ENCODE measurements at places on chromosomes 2 and 18.

- no peak for DNase-seq
Measured at GRCh38 chr2:60550178-60550983, 3.1 kb downstream of the BCL11A start.

DNA sequence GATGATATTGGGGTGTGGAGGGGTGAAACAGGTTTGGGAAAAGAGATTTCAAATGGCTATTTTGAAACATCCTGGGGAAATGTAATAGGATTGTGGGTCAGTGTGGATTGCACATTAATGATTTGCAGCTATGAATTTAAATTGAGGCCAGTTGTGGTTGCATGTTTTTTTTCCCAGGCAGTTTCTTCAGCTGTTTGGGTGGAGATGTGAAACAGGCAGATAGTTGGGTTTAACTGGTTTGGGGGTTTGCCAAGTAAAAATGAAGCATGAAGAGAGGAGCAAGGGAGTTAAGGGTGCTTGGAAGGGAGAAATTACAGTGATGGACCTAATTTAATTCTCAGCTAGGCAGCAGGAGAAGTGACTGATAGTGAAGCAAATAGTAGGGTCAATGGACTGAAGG, 16.8 kb downstream of the GPD2 start:
- no peak for DNase-seq

DNA sequence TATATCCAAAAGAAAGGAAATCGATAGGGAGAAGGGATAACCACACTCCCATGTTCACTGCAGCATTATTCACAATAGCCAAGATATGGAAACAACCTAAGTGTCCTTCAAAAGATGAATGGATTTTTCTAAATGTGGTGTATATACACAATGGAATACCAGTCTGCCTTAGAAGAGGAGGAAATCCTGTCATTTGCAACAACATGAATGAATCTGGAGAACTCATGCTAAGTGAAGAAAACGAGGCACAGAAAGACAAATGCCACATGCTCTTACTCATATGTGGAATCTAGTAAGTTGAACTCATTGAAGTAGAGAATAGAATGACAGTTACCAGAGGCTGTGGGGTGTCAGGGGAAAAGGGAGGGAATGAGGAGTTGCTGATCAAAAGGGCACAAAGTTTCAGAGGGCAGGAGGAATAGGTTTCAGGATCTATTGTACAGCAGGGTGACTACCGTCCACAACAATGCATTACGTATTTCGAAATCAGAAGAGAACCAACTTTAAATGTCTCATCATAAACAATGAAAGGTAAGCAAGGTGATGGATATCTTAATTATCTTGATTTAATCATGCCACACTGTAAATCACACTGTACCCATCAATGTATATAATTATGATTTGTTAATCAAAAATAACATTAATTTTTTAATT, 46.1 kb downstream of the SIGLEC15 start:
- DNase-seq = no peak

GRCh38 chr18:47949202-47949601, 18.7 kb upstream of the SMAD2 start:
- no peak for DNase-seq

- DNase-seq = no peak
Measured at GRCh38 chr2:138757384-138757783, 22.8 kb downstream of the NXPH2 start.

- DNase-seq = no peak
Measured at GRCh38 chr18:78727877-78728783, 251.5 kb upstream of the SALL3 start.

DNA sequence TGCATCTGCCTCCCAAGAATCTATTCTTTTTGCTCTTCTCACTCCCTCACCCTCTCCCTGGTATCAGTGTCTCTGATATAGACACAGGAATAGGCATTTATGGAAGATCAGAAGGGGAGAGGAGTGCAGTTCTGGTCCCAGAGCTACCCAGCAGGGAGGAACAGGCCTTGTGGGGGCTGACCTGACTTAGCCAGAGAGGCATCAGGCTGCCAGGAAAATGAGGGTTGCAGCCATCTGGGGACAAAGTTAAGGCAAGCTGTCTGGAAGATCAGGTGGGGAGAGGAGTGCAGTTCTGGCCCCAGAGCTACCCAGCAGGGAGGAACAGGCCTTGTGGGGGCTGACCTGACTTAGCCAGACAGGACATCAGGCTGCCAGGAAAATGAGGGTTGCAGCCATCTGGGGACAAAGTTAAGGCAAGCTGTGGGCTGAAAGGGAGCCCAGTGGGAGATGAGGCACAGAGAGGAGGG, 69.9 kb upstream of the HK2 start:
- no peak for DNase-seq

- no peak for DNase-seq
Measured at GRCh38 chr2:135931776-135932443, 53.5 kb downstream of the DARS1 start.

DNA sequence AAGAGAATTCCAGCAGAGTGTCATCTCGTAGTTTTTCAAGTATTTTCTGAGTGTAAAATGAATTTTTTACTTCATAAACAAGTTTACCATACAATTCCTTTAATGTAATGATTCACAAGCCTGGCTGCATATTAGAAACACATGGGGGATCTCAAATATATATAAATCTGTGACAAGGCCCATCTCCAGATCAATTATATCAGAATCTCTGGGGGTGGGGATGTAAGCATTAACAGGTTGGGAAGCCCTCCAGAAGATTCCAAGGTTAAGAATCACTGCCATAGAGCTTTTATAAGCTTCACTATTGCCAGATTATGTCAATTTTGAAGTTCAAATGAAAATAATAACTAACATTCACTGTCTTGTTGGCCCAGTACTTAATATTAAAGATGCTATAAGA, 111.2 kb downstream of the BAZ2B start:
- no peak for DNase-seq

DNA sequence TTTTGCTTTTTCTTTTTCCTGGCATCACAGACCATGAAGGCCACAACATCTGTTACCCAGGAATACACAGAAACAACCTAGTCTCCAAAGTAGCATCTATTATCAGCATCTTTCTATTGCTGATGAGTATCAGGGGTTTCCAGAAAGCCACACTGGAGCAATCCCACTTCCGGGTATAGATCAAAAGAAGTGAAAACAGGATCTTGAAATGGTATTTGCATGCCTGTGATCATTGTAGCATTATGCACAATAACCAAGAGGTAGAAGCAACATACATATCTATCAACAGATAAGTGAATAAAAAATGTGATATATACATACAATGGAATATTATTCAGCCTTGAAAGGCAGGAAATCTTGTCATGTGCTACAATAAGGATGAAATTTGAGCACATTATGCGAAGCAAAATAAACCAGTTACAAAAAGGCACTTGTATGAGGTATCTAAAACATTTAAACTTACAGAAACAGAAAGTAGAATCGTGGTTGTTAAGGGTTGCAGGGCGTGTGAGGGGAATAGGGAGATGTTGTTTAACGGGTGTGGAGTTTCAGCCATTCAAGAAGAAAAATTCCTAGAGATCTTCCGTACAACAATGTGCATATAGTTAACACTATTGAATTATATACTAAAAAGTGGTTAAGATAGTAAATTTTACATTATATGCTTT, 115.1 kb downstream of the KCNE4 start:
- DNase-seq = no peak

- DNase-seq = peak; percentile 54
Measured at GRCh38 chr2:218257390-218257981, 3.3 kb upstream of the GPBAR1 start.

DNA sequence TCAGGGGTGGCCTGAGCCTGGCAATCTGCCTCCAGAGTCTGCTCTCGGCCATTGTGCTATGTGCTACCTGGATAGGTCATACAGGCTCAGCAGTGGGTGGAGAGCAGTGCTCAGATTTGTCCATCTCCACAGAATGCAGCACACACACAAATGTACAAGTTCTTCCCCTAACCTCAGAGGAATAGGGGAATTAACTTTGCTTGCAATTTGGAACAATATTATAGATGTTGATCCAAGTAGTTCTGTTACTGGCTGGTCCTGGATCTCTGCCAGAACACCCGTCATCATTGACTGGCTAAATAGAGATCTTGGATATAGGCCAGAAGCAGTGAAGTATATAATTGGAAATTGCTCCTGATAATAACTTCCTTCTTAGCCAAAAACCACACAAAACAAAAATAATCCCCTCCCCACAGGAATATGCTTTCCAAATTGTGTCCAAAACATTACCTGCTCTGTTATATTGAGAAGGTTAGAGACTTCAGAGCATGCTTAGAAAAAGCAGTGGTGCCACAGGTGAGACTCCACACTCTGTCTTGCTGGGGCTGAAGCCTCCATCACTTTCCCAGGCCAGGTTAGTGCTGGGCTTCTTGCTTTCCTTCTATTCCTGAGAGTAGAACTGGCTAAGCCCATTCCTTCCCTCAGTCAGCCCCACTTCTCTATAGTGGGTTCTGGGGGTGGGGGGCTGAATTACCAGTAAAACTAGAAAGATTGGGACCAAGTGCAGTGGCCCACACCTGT, 38.8 kb downstream of the NCAPH start:
- DNase-seq = no peak

- DNase-seq = no peak
Measured at GRCh38 chr2:66481100-66481549, 46.2 kb downstream of the MEIS1 start.

GRCh38 chr2:220665108-220665471, 907.0 kb downstream of the EPHA4 start:
- no peak for DNase-seq

DNA sequence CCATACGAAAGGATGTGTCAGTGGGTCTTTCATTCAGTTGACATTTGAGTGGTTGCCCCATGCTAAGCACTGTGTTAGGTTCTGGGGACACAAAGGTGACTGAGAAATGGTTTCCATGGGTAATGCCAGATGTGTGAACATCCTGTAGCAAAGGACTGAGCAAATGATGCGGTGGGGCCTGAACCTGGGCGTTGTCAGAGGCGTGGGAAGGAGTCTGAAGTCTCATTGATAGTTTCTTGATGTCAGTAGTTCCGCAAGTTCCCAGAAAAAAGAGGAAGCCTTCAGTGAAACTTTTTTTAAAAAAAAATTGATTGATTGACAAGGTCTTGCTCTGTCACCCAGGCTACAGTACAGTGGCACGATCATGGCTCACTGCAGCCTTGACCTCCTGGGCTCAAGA, 56.9 kb downstream of the LIMS1 start:
- DNase-seq = no peak

DNA sequence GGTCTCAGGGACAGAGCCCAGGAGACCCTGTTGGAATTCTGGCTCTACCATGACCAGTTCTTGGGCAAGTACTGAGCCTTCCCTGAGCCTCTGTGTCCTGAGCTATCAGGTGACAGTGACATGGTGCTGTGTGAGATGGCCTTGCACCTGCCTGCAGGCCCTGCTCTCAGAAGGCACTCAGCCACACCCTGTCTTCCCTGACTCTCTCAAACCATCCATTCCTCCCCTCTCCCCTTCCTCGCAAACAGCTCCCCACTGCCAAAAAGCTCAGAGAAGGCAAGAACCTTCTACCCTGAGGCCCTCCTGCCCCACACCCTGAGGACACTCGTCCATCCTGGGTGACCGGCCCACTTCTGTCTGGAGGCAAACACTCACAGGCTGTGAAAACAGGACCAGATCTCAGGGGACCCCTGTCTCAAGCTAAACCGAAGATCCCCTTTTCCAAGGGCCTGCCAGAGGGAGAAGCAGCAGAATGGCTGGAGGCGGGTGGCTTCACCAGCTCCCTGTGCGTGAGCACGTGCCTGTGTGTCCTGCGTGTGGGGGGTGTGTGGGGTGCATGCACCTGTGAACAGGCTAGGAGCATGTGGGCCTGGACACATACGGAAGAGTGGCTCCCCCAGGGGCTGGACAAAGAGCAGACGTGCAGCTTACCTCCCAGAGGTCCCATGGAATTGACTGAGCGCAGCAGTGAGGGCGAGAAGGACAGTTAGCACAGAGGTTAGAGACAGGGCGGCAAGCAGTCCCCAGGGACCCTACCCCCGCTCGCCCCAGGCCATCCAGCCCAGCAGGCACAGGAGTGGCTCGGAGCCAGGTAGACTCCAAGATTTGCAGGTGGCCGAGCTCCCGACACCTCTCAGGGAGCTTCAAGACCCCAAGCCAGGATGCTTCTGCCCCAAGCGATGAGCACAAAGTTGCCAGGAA, 53.9 kb downstream of the BIN1 start:
- no peak for DNase-seq

- no peak for DNase-seq
Measured at GRCh38 chr2:160695402-160696086, 201.9 kb upstream of the RBMS1 start.

DNA sequence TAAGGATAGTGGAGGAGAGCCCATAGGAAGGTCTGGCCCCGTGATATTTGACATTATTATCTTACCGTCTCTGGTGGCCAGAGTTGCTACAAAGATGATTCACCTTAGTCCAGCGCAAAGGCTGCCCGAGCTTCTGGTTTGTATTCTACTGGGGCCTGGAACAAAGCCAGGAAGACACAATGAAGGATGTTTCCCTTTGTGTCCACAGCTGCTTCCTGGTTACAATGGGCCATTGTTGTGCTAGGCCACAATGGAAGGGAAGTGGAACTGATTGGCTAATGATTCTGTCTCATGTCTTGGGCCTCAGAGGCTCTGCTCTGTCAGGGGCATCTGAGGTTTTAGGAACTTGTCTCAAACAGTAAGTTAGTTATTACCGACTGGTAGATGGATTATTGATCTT, 132.2 kb downstream of the TDRD15 start:
- no peak for DNase-seq

- no peak for DNase-seq
Measured at GRCh38 chr2:57343391-57344006, 703.1 kb upstream of the VRK2 start.

GRCh38 chr2:176148751-176149421, 2.5 kb upstream of the HOXD4 start:
- no peak for DNase-seq

- DNase-seq = no peak
Measured at GRCh38 chr2:64007924-64008323, 11.3 kb downstream of the VPS54 start.

Measured in stimulated activated CD4-positive, alpha-beta T cell treated with anti-CD3 and anti-CD28 coated beads, Interleukin-12 subunit alpha, Interleukin-12 subunit beta, amount 100 ng/mL, for 4 hours (primary cell).